SIG-M5 (cell line): ENCODE measurements at places on chromosomes 3 and 15.

GRCh38 chr3:27311400-27311799 lies 57.8 kb downstream of the NEK10 start:
- DNase-seq, result no peak

DNA sequence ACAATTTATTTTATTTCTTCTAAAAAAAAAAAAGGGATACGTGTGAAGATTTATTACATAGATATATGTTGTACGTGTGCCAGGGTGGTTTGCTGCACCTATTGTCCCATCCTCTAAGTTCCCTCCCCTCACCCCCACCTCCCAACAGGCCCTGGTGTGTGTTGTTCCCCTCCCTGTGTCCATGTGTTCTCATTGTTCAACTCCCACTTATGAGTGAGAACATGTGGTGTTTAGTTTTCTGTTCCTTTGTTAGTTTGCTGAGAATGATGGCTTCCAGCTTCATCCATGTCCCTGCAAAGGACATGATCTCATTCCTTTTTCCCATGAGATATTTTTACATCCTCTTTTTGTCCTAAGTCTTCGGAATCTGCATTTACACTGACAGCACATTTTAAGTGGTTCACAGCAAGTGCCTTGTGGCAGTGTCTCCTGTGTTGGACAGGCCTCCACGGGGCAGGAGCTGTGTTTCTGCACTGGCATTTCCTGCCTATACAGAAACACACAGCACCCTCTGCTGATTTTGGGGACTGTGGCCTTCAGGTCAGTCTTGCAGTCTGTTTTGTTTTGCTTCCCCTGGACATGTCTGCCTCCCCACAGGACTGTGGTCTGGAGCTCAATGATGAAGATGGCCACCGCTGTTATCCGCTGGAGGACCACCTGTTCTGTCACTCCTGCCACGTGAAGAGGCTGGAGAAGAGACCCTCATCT lies 12.7 kb upstream of the SACM1L start:
- no peak for DNase-seq

DNA sequence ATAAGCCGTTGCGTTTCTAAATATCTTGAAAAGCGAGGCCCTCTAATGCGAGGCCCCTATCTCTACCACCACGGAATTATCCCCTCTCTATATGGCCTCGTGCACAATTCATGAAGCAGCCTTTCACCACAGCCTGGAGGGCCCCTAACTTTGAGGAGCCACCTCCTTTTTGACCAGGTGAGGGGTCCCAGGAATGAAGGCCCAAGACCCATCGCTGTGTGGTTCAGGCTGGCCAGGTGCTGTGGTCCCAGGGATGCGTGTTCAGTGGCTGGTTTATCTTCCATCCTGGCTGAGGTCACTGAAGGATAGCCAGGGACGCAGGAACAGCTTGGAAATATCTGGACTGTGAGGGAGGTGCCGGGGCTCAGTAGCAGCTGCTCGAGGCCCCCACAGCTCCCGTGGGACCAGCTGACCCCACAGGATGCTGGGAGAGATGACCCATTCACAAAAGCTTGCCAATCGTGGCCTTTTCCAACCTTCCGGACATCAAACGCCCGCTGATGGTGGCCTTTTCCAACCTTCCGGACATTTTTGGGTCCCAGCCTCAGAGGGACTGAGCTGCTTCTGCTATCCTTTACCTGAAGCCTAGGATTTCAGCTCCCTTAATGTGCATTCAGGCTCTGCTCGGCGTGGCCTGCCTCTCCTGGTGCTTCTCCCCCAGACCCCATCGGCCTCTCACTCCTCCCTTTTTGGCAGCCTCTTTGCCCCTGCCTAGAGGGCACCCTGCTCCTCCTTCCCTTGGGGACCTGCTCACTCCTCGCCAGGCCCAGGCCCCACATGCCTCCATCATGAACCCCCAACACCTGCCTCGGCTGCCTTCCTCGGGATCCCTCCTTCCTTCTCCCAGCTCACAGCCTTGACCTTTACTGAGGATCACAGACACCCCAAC lies 140.9 kb downstream of the CHSY1 start:
- no peak for DNase-seq

DNA sequence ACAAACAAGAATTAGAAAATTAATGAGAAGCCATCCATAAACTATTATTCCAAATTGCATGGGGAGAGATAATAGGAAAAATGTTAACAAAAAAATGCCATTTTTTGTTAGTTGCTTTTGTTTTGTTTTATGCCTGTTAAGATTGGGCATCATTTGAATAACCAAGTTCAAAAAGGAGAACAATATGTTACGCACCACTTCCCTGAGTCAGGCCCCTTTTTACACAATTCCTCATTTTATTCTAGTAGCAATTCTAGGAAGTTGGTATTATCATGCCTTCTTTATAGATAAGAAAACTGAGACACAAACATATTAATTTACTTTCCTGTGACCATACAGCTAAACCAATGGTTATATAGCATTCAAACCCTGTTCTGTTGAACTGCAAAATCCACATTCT lies 736.9 kb upstream of the CCDC54 start:
- no peak for DNase-seq

DNA sequence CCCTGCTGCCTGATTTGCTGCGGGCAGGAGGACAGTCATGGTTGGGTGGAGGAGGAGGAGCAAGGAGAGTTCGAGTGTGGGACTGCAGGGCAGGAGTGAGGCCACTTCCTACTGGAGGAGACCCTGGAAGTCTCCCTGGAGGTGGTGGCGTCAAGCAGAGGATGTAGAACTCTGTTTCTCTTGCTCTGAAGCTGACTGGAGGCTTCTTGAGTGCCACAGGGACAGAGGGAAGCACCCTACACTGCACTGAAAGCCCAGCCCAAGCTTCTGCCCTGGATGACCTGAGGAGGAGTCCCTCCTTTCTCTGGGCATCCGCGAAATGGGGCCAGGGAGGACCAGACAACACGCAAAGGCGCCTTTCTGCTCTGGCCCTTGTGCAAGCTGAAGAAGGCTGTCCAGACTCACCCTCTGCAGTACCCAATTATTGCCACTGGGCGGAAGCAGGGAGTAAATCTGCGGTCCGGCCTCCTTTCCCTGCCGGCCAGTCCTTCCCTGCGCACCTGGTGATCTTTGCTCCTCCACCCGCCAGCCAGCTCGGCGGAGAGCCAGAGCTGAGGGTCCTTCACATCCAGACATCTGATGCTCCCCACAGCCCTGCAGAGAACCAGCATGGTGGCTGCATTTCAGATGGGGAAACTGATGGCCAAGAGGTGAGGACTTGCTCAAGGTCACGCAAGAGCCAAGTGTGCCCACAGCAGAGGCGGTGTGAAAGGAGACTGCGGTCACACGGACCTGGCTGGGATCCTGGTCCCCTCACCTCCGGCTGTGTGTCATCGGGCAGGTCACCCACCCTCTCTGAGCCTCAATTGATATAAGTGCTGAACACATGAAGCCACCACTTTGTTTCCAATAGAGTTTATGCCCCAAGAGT lies 207.1 kb downstream of the TBC1D2B start:
- no peak for DNase-seq

- DNase-seq, result peak; percentile 11
These were observed 12.2 kb upstream of the CSTA start for GRCh38 chr3:122312826-122313225.

GRCh38 chr3:109413049-109413448 lies 75.7 kb upstream of the DPPA4 start:
- no peak for DNase-seq

DNA sequence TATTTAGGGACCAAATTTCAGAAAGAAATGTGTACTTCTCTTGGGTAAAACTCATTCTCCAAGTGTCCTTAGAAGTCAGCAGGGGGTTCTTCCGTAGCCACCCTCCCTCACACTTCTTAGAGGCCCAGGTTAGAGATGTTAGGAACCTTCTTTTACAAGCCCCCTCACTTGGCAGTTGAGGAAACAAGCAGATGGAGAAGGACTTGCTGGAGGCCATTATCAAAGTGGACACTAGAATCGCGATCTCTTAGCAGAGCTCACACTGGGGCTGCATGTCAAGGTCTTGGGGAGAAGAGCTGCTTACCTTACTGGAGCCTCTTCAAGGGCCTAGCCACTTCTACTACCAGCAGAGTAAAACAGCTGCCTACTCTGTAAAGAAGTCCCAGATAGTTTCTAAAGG lies 69.4 kb upstream of the POLG start:
- DNase-seq, result no peak

- DNase-seq, result no peak
These were observed 521.2 kb upstream of the GOLIM4 start for GRCh38 chr3:168616915-168617314.

GRCh38 chr3:114155370-114155821 lies 23.5 kb downstream of the DRD3 start:
- no peak for DNase-seq

- no peak for DNase-seq
These were observed 471.0 kb downstream of the ZPLD1 start for GRCh38 chr3:102905811-102906210.

DNA sequence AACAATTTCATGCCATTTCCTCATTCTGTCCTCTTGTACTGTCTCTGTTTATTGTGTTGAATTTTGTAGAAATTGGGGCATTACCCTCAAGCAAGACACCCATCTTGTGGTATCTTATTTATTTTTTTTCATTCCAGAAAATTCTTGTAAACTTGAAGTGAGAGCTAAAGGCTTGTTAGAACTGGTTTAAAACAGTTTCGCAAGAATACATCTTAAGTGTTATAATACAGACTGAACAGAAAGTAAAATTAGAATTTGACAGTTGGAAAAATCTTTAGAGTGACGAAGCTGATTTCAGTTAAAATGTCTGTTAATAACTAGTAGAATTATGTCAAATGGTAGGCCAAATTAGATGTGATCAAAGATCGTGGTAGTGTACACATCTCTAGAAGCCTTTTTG lies 26.9 kb downstream of the RNF13 start:
- no peak for DNase-seq

GRCh38 chr15:37880009-37880834 lies 54.2 kb upstream of the TMCO5A start:
- no peak for DNase-seq

GRCh38 chr15:48866141-48866563 lies 11.8 kb upstream of the EID1 start:
- no peak for DNase-seq

GRCh38 chr15:89361451-89362202 lies 27.0 kb upstream of the POLG start:
- no peak for DNase-seq

- no peak for DNase-seq
These were observed 727 bp downstream of the NSMCE3 start for GRCh38 chr15:29268706-29269484.

GRCh38 chr3:3821777-3822176 lies 22.5 kb downstream of the LRRN1 start:
- no peak for DNase-seq

DNA sequence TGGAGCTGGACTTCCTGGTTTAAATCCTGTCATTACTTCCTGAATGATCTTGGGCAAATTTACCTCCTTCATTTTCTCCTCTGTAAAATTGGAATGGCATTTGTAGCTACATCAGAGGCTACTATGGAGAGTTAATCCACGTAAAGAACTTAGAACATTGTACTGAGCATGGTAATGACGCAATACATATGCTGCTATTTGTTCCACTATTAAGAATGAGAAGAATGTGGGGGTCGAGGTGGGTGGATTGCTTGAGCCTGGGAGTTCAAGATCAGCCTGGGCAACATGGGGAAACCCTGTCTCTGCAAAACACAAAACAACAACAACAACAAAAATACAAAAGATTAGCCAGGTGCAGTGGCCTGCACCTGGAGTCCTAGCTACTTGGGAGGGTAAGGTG lies 250.6 kb downstream of the RYR3 start:
- no peak for DNase-seq

GRCh38 chr15:68098465-68098864 lies 44.4 kb downstream of the PIAS1 start:
- DNase-seq, result no peak

GRCh38 chr3:37571269-37571668 lies 290.4 kb upstream of the CTDSPL start:
- no peak for DNase-seq

DNA sequence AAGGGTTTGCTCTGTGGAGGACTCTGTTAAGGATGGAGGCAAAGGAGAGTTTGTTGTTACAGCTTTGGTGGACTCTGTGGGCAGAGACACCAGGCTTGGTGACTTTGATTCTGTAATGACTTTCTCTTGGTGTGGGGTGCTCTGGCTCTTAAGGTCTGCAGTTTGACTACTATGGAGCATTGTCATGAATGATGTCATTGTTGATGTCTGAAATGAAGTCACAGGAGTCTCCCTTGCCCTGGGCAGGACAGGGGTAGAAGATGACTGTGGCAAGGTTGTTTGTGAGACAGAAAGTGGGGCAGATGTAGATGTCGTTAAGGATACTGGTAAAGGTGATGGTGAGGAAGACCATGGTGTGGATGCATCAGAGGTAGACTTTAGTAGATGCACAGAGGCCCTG lies 42.7 kb downstream of the HEG1 start:
- DNase-seq, result no peak

GRCh38 chr3:16053794-16054193 lies 120.7 kb upstream of the GALNT15 start:
- DNase-seq, result no peak

DNA sequence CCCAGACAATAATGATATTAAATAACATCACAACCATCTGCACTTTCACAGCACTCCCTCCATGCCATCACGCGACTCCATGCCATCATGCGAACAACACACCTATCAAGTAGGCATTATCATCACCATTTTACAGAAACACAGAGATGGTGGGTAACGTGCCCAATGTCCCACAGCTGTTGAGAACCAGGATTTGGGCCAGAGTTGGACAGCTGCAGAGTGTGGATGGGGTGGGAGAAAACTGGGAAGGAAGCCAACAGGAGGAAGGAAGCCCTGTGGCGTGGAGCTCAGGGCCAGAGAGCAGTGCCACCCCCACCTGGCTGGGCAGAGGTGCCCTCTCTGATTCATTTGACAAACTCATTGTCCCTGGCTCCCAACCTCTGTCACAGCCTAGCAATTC lies 29.0 kb downstream of the RBPMS2 start:
- no peak for DNase-seq

DNA sequence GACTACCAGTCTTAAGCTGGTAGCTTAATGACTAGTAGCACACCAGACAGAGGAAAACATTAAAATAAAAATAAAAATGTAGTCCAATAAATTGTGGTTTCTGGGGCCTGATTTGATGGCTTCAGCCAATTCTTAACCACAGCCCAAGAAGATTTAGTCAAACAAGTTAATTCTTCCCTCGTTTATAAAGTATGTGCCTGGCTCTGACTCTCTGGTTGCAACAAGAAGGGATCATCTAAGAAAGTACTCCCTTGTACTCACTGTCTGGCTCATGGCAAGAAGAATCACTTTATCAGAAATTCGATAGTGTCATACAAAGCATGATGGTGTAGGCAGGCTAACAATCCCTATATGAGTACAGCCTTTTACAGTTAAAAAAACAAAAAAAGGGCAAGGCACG lies 141.9 kb downstream of the P3H2 start:
- no peak for DNase-seq

GRCh38 chr3:47008851-47009224 lies 29.4 kb downstream of the NBEAL2 start:
- no peak for DNase-seq

DNA sequence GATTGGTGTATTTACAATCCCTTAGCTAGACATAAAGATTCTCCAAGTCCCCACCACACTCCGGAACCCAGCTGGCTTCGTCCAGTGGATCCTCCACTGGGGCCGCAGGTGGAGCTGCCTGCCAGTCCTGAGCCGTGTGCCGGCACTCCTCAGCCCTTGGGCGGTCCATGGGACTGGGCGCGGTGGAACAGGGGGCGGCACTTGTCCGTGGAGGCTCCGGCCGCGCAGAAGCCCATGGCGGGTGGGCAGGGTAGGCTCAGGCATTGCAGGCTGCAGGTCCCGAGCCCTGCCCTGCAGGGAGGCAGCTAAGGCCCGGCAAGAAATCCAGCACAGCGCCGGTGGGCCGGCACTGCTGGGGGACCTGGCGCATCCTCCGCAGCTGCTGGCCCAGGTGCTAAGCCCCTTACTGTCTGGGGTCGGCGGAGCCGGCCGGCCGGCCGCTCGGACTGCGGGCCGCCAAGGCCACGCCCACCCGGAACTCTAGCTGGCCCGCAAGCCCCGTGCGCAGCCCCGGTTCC lies 3.5 kb upstream of the RNU5B-1 start:
- DNase-seq, result no peak
